ENCODE measurements at places on chromosomes 12 and 14.

GRCh38 chr14:55592436-55592835, 12.4 kb downstream of the KTN1 start:
- no peak for DNase-seq

GRCh38 chr14:95816539-95816938, 60.1 kb upstream of the TUNAR start:
- DNase-seq = no peak

GRCh38 chr12:109612975-109613502, 39.4 kb downstream of the MVK start:
- DNase-seq = no peak

GRCh38 chr12:93865751-93866150, 188.6 kb downstream of the CRADD start:
- DNase-seq = no peak

GRCh38 chr12:104275689-104276088, 27.9 kb upstream of the EID3 start:
- DNase-seq = no peak

DNA sequence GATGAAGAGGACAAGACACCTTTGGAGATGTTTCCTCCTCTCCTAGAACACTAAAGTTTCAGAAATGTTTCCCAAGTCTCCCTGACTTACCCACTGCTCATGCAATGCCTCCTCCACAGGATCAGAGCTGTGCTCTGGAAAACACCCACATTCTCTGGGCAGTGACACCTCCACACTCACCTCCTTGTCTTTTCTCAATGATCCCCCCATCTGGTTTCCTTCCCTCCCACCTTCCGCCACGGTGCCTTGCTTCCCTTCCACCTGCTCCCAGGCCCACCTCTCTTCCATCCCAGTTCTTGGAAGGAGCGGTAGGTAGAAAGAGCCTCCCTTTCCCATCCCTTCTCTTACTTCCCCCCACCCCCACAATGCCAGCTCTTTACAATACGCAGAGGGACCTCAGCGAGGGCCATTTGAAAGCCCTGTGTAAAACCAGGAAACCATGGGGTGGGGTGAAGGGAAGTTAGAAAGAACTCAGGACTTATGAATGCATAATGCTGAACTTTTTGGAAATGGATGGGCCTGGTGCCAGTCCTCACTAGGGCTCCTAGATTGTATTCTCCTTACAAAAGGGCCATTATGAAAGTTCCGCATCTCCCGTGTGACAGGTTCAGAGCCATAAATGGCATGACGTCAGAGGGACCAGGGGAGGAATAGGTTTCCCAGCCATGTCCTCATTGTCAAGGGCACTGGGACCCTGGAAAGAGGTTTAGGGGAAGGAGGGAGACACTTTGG, 12.8 kb downstream of the FBLN5 start:
- DNase-seq = no peak

- DNase-seq = no peak
These were observed 106.6 kb upstream of the NCOR2 start for GRCh38 chr12:124673801-124674617.

GRCh38 chr14:49598485-49599300, at the start of gene LRR1:
TSS of gene LRR1 (plus strand) at chr14:49598940. CDS start at chr14:49599021, 81 bp downstream.
- peak; percentile 81 for DNase-seq

GRCh38 chr12:25184132-25184531, 10.8 kb downstream of the DNAI7 start:
- DNase-seq = no peak

GRCh38 chr12:2212537-2212936, 159.8 kb downstream of the CACNA1C start:
- no peak for DNase-seq

All from activated T-cell treated with anti-CD3 and anti-CD28 coated beads for 24 hours (primary cell).